ENCODE measurements at places on chromosomes 16 and 17.

DNA sequence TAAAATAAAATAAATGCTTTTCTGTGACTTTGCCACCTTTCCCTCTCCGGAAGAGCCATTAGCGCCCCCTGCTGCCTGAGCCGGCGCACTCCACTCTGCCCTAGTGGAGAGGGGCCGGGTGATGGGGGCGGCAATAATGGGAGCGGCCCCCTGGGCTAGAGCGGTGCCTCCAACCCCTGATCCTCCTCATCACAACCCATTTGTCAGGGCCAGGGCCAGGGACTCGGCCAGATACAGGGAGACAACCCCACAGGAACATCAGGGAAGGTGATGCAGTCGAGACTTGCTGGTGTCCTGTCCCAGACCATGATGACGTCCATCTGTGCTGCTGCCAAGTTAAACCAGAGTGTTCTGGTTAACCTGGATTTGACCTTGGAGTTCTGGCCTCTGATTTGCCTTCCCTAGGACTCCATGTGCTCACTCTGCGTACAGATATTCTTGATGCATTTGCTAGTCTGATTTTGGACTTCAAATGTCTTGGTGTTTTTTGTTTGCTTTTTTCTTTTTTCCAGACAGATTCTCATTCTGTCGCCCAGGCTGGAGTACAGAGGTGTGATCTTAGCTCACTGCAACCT lies 46.1 kb upstream of the BPTF start:
- peak; percentile 45 for DNase-seq

- DNase-seq, result peak; percentile 39
Measured at GRCh38 chr16:648071-648780, 939 bp upstream of the WDR90 start.

- no peak for DNase-seq
Measured at GRCh38 chr17:21539146-21539545, 153.2 kb upstream of the KCNJ18 start.

- no peak for DNase-seq
Measured at GRCh38 chr16:23081675-23082119, 67.6 kb downstream of the USP31 start.

DNA sequence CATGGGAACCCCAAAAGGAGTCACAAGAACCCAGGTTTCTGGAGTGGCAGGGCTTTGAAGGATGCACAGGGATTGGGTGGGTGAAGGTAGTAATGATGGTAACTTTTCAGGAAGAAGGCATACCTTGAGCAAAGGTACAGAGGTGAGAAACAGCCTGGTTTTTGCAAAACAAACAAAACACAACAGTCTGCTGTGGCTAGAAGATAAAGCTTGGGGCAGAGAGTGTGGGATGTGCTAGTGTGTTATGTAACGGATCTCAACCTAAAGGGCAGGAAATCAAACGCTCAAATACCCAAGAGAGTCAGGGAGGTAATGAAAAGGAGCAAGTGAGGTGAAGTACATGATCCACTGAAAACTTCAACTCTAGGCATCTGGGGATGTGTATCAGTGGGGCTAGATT lies 4.6 kb downstream of the PTGES3L start:
- DNase-seq, result no peak

DNA sequence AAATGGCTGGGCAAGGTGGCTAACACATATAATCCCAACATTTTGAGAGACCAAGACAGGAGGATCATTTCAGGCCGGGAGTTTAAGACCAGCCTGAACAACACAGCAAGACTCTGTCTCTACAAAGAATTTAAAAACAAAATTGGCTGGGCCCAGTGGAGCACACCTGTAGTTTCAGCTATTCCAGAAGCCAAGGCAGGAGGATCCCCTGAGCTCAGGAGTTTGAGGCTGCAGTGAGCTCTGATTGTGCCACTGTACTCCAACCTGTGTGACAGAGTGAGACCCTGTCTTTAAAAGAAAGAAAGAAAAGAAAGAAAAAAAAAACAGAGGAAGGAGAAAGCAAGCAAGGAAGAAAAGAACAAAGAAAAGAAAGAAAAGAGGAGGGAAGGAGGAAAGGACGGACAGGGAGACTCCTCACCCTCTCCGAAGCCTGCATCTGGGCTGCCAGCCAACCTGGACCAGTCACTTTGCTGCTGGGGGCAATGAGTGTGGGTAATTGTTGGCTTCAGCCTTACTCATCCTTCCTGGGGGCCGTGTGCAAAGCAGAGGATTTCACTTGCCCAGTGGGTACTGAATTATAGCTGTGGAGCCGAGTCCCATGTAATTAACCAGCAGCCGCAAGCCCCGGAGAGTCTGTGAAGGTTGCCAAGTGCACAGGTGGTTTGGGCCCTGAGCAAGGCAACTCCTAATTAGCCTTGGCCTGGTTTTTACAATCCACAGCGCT lies 6.7 kb upstream of the MT4 start:
- no peak for DNase-seq

GRCh38 chr17:66355510-66355909 lies 53.1 kb downstream of the PRKCA start:
- DNase-seq, result no peak

DNA sequence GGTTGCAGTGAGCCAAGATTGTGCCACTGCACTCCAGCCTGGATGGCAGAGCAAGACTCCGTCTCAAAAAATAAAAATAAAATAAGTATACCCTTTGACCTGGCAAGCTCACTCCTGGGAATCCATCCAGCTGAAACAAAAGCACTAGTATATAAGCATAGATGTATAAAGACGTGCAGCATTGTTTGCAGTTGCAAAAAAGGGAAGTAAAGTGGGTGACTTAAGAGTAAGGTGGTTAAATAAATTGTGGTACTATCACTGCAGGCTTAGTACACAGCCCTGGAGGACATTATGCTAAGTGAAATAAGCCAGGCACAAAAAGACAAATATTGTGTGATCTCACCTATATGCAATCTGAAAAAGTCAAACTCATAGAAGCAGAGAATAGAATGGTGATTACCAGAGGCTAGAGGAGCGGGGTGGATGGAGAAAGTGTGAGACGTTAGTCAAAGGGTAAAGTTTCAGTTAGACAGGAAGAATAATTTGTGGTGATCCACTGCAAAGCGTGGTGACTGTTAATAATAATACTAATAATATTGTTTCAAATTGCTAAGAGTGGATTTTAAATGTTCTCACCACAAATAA lies 113.0 kb downstream of the MYO1D start:
- no peak for DNase-seq

- no peak for DNase-seq
Measured at GRCh38 chr16:79257953-79258490, 342.5 kb downstream of the MAF start.

GRCh38 chr16:75913958-75914357 lies 187.7 kb upstream of the CPHXL start:
- no peak for DNase-seq

- DNase-seq, result no peak
Measured at GRCh38 chr17:77548967-77549366, 408.2 kb downstream of the SEC14L1 start.

Measured in SHP77 (cell line).